ENCODE measurements at places on chromosomes 2 and 18.

GRCh38 chr2:28736034-28736433 is 15.6 kb upstream of the PPP1CB start:
- no peak for DNase-seq

DNA sequence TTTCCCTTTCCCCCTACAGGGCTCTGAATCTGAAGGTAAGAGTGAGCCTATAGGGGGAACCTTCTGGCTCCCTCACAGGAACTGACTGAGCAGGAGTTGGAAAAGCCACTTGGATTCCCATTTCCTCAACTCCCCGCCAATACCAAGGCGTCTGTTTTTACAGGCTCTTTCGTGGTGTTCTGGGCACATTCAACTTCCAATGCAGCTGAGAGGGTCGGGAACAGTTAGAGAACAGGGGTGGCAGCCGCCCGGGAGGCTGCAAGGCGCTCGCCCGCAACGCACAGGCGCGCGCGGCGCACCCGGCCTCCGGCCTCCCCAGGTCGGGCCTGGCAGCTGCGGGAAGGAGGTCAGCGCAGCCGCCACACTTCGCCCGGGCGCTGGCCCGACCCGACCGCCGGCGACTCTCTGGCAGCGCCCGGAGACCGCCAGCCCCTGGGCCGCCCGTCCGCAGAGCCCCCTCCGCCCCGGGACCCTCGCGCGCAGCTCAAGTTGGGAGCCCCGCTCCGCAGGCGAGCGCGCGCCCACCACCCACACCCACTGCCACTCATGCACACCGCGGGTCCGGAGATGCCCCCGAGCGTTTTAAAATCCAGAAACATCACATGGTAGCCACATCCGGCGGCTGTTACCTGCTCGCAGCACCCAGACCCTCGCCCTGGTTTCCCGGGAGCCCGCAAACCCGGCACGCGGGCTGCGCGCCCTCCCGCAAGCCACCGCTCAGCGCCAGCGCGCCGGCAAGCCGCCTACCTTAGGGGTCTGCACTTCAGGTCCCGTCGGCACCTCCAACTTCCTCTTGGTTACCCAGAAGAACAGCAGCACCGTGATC is 816 bp downstream of the GALNT14 start:
- DNase-seq = no peak

GRCh38 chr2:29741132-29741531 is 180.3 kb downstream of the ALK start:
- no peak for DNase-seq

GRCh38 chr18:8706791-8707555 is 1.6 kb downstream of the MTCL1 start:
- no peak for DNase-seq

- DNase-seq = no peak
Measured at GRCh38 chr2:107027205-107027604, 141.2 kb upstream of the ST6GAL2 start.

GRCh38 chr2:158740127-158740526 is 55.0 kb upstream of the DAPL1 start:
- no peak for DNase-seq

- no peak for DNase-seq
Measured at GRCh38 chr18:26468931-26469340, 79.4 kb downstream of the KCTD1 start.

DNA sequence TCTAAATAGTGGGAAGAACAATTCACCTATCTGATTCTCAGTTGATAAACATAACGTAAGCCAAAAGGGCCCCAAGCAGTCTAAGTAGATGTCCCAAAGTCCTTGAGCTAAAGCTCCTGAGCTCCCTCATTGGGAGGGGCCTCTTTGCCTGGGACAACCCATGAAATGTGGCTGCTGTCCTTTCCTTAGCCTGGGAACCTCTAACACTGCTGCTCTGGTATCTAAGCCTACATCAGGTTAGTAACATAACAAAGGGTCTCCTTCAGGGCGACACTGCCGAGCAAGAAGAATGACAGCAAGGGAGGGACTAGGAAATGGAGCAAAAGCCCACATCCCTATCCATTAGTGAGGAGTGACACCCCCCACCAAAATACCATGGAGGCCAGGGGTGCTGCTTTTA is 98.3 kb downstream of the MAPRE2 start:
- DNase-seq = no peak

DNA sequence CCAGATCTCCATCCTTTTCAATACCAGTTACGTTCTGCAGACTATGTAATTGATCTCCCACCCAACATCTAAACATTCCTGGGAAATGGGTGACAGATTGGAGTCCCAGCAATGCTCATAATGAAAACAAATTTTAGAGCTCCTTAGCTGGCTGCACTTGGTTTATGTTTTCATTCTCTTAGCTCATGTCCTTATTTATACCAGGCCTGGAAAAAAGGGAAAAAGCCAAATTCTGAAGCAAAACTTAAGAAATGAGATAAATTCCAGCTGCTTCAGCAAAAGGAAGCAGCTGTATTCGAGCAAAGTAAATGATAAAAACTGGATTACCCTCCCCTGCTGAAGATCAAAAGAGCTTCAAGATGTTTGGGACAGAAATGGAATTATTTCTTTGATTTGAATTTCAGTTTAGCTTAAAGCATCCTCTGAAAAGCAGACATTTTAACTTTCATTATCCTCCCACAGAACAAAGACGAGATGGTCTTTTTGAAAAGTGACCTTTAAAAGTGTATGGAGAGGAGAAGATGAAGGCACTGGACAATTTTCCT is 196.5 kb upstream of the THUMPD2 start:
- DNase-seq = no peak

DNA sequence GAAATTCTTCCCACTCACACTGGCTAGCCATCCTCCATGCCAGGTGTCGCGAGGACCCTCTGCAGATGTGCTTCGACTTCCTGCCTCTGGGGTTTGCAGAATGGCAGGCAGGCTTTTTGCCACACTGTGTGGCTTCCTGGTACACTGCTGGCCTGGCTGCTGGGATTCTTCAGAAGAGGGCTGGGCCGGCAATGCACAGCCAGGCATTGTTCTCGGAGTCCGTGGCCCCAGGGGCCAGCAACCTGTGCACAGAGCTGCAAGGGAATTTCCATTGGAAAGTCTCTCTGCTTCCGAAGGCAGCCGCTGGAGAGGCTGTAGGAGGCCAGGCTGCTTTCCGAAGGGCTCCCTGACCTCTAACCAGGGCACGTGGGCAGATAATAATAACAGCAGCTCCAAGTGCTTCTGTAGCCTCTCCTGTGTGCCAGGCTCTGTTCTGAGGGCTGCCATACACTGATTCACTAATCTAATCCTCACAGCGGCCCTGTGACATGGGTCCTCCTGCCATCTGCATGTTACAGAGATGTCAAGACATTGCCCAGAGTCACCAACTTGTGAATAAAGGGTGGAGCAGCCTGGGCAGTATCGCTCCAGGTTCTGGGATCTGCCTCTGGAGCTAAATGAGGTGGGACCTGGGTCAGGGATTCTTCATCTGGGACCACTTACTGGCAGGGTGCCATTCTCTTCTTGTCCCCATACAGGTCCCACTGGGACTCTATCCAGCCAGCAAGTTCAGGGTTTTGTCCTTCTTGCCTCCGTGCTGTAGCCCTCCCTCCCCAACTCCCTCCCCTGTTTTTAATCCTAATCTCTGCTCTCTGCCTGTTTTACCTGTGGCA is 5.0 kb downstream of the LDLRAD4 start:
- no peak for DNase-seq

DNA sequence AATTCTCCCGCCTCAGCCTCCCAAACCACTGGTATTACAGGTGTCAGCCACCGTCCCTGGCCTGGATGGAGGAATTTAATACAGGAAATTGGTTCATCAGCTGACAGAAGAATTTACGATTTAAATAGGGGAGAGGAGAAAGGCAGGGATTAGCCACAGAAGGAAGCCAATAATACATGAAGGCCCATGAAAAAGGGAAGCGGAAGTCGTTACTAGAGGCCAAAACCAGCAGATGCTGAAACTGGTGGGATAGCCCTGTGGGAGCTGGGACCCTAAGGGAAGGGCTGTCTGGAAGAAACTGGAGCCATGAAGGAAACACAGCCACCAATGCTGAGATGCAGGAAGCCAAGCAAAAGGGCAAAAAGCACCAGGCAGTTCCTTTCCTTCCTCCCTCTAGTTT is 163.7 kb upstream of the RMP24 start:
- no peak for DNase-seq

GRCh38 chr2:132943829-132944228 is 273.8 kb upstream of the LYPD1 start:
- no peak for DNase-seq

Measured in activated T-cell treated with anti-CD3 and anti-CD28 coated beads for 24 hours (primary cell).